Hepatocyte (in vitro differentiated cells): ENCODE measurements at places on chromosomes 7 and 10. TPM values are rescaled to one million over a fixed set of nuclear protein-coding genes. Genes with fewer than 3 reads are reported as not detected.

DNA sequence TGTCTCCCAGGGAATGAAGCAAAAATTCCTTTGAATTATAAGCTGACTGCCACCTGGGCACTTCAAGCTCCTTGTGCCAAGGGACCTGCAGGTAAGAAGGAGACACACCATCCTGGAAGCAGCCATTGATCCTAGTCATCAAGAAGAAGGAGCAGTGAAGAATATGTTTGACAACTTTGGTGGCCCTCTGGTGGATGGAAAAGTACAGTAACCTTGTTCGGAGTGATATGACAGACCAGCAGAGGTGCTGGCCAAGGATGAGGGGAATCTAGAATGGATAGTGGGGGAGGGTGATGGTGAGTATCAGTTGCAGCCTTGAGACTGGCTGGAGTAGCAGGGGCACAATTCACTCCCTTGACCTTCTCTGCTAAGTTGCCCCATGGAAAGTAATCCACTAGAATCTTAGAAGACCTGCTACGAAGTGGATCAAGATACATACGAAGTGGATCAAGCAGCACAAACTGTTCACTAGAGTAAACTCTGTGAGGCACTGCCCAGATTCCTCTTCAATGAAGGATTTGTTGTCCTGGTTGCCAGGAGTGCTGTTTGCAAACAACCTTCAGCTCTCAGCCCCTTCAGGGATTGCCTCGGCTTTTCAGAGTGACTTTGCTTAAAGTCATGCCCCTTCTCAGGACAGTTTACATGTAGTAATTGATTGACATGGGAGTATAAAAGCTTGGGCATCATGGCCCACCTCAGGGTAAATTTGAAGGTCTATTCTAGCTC lies 44.8 kb upstream of the ORC5 start:
- DNase-seq, result no peak
- H3K36me3 ChIP-seq, result no peaks in the 10 kb centered on the region

FRMD4A gene
- 6.8 and 10.3 TPM in 2 replicates for total RNA-seq

GRCh38 chr7:99385564-99385963 lies 11.0 kb downstream of the ARPC1B start:
- H3K27me3 ChIP-seq, result no peaks in the 10 kb centered on the region
- no peaks in the 10 kb centered on the region for H3K36me3 ChIP-seq
- H3K27ac ChIP-seq, result no peak overlapping the region
- DNase-seq, result no peak

GRCh38 chr7:111639934-111640333 lies 77.6 kb upstream of the IMMP2L start:
- DNase-seq, result no peak
- H3K4me3 ChIP-seq, result no peak overlapping the region
- H3K36me3 ChIP-seq, result no peaks in the 10 kb centered on the region
- H3K4me1 ChIP-seq, result no peaks in the 10 kb centered on the region
- no peak overlapping the region for H3K27ac ChIP-seq

- H3K27me3 ChIP-seq, result peaks cover 33% of the 10 kb centered on the region
- peak; percentile 92 for DNase-seq
- H3K4me3 ChIP-seq, result no peak within 1 kb of the TSS
- H3K4me1 ChIP-seq, result peaks cover 12% of the 10 kb centered on the region
Observed at GRCh38 chr7:158587162-158588084, at the start of gene PTPRN2. TSS of gene PTPRN2 (minus strand) at chr7:158587823.

EEPD1 gene
- total RNA-seq, result 7.7 and 8.8 TPM in 2 replicates

DNA sequence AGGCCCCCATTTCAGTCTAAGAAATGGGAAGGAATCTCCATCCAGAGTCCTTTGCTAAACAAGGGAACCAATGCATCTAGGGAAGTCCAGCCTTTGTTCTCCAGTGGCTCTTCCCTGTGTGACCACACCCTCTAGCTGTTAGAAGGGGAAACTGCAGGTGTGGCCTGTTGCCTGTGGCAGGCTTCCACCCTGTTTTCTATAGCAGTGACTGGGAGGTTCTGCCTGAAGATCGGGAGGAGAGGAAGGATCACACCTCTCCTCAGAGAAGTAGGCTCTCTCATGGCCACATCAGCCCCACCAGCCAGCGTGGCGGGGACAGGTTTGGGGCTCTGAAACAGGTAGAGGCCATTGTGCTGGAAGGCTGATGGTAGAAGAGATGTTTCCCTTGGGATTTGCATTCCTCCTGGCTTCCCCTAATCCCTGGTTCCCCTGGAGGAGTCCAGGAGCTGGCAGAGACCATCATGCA lies 47.7 kb upstream of the TRIM8 start:
- peaks cover 25% of the 10 kb centered on the region for H3K4me1 ChIP-seq
- H3K27ac ChIP-seq, result no peak overlapping the region
- no peak overlapping the region for H3K4me3 ChIP-seq

GRCh38 chr7:28768577-28769147 lies 189.5 kb downstream of the TRIL start:
- no peaks in the 10 kb centered on the region for H3K4me1 ChIP-seq
- no peak overlapping the region for H3K4me3 ChIP-seq
- no peaks in the 10 kb centered on the region for H3K36me3 ChIP-seq
- H3K27ac ChIP-seq, result no peak overlapping the region
- no peaks in the 10 kb centered on the region for H3K27me3 ChIP-seq

DNA sequence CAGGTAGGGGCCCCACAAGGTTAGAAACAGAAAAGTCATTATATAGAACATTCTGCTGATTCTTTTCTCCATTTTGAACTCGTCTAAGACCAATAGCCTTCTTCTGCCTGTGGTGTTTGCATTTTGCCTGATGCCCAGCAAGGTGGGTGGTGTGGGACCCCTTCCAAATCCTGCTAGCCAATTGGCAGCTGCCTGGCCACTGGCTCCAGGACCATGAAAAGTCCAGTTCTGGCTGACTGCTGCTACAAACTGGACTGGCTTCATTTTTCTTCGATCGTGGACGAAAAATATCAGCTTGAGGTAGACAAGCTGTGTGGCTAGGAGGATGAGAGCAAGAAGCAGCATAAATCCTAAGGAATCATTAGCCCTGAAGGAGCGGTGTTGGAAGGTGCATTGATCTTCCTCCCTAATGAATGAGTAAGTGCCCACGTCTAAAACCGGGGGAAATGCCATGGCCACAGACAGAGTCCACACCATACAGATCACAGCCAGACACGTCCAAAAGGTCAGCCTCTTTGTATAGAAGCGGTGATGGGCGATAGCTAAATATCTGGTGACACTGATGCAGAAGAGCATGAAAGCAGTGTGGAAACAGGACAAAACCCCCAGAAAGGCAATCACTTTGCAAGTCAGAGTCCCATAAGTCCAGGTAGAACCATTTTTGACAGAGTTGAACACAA lies 2.7 kb downstream of the GPR85 start:
- H3K27me3 ChIP-seq, result peaks cover 7% of the 10 kb centered on the region
- no peak overlapping the region for H3K4me3 ChIP-seq
- no peak for DNase-seq

DNA sequence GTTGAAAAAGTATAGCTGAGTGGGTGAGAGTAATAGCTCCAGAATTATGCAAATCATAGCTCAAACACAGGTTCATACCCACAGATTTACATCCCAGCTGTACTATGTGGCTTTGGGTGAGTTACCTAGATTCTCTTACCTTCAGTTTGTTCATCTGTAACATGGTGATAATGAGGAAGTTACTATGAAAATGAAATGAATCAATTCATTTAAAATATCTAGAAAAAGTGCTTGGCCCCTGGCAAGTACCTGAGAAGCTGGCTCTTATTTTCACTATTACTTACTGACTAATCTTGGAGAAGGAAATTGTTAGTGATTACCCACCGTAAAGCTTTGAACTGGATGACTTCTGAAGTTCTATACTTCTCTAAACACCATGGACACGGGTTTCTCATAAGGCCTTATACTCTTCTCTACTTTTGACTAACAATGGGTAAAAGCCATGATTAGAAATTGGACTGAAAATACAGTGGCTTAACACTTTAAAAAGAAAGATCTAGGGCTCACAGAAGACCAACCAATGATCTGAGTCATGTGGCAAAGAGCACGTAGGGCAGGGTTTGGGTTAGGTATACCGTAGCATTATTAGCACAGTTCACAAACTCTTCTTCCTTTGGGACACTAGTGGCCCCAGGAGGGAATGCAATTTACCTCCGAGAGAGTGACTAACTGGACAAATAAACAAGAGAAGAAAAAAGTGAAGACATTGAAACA lies 149.2 kb downstream of the PLPP4 start:
- H3K27me3 ChIP-seq, result no peaks in the 10 kb centered on the region
- no peak for DNase-seq
- no peak overlapping the region for H3K4me3 ChIP-seq
- no peak overlapping the region for H3K27ac ChIP-seq

GRCh38 chr7:151623766-151624165 lies 104.1 kb upstream of the RHEB start:
- H3K27ac ChIP-seq, result no peak overlapping the region
- DNase-seq, result no peak
- no peak overlapping the region for H3K4me3 ChIP-seq
- no peaks in the 10 kb centered on the region for H3K36me3 ChIP-seq
- no peaks in the 10 kb centered on the region for H3K27me3 ChIP-seq
